ENCODE measurements at places on chromosomes 5 and 9. TPM values are rescaled to one million over a fixed set of nuclear protein-coding genes. Genes with fewer than 3 reads are reported as not detected.

DNA sequence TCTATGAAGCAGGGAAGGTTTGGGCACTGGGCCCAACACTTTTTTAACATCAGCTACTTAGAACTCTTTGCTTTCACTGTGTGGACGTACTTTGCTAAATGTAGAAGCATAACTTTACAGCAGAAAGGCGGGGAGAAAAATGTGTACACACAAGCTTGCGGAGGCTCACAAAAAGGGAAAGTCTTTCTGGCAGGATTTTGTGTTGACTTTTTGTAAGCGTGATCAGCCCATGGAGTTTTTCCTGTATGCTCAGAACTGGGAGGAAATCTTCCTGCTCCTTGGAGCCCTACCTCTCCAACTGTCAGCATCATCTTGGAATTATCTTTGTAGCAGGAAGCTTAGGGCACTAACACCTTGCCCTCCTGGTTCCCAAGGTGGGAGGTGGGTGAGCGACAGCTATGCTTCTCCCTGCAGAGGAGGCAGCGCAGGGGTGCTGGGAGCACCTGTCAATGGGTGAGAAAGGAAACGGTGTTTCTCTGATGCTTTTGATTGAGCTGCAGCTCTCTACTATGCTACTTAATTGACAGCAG lies 321.9 kb downstream of the GADD45G start:
- peak; percentile 51 for DNase-seq

DNA sequence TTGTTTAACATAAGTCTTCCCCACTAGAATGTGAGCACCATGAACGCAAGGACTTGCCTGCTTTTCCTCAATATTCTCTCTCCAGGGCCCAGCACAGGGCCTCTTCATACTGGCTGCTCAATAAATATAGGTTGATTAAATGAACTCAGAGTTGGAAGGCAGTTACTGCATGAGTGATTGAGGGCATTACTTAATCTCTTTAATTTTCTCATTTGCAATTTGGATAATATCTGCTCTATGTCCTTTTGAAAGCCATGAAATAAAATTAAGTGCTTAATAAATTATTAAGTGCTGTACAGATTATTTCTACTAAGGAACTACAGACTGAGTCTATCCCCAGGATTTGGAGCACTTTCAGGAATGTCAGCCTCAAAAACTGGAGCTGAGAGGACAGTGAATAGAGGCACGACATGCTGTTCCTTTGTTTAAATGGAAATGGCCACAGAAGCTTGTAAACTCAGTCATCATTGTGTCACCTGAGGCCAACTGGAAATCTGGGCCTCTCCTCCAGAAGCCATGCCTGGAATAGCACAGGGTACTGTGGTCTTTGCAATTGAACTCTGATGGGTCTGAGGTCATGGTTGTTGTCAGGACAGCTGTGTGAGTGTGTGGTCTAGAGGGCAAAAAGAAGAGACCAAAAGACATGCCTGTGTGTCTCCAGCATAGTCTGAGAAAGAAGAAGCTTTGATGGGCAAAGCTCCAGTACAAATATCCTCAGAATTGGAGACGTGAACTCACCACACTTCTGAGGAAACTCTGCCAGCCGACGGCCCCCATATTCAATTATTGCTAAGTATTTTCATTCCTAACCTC lies 86.1 kb downstream of the SH3TC2 start:
- no peak for DNase-seq

- DNase-seq, result no peak
Observed at GRCh38 chr9:6689893-6690674, 44.6 kb upstream of the GLDC start.

DNA sequence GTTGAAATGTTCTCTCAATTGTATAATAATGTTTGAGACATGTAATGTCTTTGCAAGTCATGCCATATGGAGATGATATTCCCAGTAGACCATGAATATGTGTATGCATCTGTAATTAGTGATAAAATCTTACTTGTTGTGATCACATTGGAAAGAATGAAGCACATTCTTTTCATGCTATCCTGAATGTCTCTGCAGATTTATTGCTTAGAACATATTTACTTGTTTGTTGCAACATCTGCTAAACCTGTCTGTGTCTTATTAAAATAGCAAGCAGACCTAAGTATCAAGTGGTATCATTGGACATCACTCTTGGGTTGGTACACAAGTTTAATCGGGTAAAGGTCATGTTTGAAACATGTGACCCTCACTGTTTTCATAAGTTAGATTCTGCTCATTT lies 265.5 kb upstream of the CD180 start:
- no peak for DNase-seq

DNA sequence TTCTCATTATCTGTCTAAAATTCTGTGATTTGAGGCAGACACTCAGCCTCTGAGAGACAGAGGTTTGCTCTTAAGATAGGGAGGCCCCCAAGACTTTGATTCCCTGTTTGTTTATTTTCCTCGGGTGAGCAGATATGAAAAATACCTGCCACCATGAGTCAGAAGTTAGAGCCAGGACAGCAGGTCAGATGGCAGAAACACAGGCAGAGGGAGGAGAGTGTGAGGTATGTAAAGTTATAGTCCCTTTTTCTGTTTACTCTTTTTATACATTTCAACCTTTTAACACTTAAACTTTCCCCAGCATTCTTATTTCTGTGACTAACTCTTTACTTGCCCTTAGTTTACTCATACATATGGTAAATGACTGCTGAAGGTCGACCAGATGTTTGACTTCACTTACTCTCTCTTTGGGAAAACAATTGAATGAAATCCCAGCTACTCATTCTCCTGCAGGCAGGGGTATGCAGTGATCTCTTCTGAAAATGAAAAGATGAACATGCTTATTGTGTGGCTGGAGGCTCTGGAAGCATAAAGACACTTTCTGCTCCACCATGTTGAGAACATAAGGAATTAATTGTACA lies 383.8 kb downstream of the NTRK2 start:
- peak; percentile 49 for DNase-seq

- DNase-seq, result no peak
Observed at GRCh38 chr5:159341145-159341544, 10.9 kb upstream of the IL12B start.

- DNase-seq, result no peak
Observed at GRCh38 chr5:102787134-102787533, 32.0 kb downstream of the PAM start.

C5orf52 gene
- polyA plus RNA-seq, result not detected

DNA sequence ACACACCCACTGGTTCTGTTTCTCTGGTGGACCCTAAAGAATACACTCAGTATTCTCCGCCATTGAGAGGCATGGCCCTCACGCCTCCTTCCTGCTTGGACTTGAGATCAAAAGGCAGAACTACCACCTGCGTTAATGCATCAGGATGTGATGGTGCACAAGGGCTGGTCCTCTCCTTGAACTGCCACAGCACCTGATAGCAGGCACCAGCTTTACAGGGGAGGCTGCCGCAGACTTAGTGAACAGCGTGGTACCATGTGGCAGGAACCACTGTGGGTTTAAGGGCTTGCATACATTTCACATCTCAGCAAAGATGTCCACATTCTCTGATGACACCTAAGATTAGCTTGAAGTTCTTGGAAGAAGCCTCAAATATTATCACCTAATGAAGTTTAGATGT lies 208.7 kb downstream of the GADD45G start:
- DNase-seq, result no peak

DNA sequence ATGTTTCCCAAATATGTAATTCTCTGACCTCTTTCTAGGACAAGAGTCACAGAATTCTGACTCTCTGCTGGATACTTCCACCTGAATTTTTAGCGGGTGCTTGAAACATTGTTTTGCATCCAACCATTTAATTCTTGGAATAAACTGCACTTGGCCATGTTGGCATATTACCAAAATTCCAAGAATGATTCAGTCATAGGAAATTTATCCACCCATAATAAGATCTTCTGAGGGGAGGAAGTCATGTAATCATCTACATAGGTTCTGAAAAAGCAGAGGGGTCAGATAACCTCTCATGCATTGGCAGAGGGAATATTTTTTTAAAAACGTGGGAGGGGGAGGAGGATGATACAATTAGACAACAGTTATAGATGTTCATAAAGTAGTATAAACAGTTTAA lies 156.9 kb downstream of the PAM start:
- no peak for DNase-seq

GRCh38 chr5:36145311-36145710 lies 6.4 kb downstream of the LMBRD2 start:
- no peak for DNase-seq

DNA sequence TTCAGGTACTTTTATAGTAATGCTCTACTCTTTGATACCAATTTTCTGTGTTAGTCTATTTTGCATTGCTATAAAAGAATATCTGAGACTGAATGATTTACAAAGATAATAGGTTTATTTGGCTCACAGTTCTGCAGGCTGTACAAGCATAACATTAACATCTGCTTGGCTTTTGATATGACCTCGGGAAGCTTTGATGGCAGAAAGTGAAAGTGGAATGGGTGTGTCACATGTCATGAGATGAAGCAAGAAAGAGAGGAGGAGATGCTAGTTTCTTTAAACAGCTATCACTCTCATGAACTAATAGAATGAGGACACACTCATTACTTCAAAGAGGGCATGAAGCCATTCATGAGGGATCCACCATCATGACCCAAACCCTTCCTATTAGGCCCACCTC lies 270.9 kb upstream of the IL12B start:
- no peak for DNase-seq

NDST1 gene
- polyA plus RNA-seq, result 42.5 TPM

- DNase-seq, result no peak
Observed at GRCh38 chr5:40780858-40781257, 17.3 kb downstream of the PRKAA1 start.

GRCh38 chr9:131382850-131383729 lies 10.8 kb upstream of the PRRC2B start:
- peak; percentile 72 for DNase-seq

DNA sequence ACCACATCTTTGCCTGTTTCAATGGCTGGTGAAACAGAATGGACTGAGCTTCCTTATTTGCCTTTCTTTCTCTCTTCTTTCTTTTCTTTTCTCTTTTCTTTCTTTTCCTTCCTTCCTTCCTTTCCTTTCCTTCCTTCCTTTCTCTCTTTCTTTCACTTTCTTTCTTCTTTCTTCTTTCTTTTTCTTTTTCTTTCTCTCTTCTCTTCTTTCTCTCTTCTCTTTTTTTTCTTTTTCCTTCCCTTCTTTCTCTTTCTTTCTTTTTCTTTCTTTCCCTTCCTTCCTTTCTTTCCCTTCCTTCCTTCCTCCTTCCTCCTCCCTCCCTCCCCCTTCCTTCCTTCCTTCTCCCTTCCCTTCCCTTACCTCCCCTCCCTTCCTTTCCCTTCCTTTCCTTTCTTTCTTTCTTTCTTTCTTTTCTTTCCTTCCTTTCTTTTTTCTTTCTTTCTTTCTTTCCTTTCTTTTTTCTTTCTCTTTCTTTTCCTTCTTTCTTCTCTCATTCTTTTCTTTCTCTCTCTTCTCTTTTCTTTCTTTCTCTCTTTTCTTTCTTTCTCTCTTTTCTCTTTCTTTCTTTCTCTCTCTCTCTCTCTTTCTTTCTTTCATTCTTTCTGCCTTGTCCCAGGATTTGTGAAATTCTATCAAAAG lies 50.1 kb upstream of the MCTP1 start:
- no peak for DNase-seq

DNA sequence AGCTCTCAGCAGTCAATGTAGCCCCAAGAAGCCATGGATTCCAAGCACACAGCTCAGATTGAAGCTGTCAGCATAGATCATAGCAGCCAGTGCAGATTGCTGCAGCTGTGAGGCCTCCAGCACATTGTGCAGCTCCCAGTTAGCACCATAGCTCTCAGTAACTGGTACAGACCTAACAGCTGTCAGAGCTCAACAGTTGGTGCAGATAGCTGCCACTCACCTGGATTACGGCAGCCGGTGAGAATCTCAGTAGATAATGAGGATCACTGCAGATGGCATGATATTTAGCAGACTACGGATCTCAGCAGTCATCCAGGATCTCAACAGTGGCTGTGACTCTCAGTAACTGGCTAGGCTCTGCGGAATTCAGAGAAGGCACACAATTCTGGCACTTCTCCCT lies 500.4 kb downstream of the TUSC1 start:
- DNase-seq, result no peak

- DNase-seq, result no peak
Observed at GRCh38 chr5:107247427-107247826, 423.3 kb downstream of the EFNA5 start.

GRCh38 chr5:82601077-82601476 lies 322.9 kb upstream of the RPS23 start:
- peak; percentile 49 for DNase-seq

OXCT1 gene
- polyA plus RNA-seq, result 12.4 TPM

CYSRT1 gene
- 4.3 TPM for polyA plus RNA-seq

GRCh38 chr9:74963056-74963455 lies 10.3 kb upstream of the C9orf40 start:
- DNase-seq, result no peak

GRCh38 chr5:1831257-1831656 lies 30.1 kb downstream of the NDUFS6 start:
- DNase-seq, result no peak

DNA sequence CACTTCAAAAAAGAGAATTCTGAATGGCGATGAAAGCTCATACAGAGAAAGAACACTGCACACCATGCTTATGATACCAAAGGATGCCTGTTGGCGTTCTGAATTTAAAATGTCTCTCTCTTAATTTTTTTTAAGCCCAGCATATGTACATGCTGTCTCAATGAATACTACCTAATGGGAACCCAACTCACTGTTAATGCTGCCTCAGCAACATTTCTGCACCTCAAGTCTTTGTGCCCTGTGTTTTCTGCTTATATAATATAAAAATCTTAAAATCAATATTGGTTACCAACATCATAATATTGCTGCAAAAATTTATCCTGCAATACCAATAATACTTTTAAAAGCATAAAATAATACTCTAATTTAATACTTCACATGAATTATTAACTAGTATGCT lies 44.1 kb upstream of the POU5F2 start:
- DNase-seq, result no peak

FOXI1 gene
- polyA plus RNA-seq, result not detected

ABCA1 gene
- 11.9 TPM for polyA plus RNA-seq

- no peak for DNase-seq
Observed at GRCh38 chr5:119336845-119337580, 18.8 kb upstream of the TNFAIP8 start.

DNA sequence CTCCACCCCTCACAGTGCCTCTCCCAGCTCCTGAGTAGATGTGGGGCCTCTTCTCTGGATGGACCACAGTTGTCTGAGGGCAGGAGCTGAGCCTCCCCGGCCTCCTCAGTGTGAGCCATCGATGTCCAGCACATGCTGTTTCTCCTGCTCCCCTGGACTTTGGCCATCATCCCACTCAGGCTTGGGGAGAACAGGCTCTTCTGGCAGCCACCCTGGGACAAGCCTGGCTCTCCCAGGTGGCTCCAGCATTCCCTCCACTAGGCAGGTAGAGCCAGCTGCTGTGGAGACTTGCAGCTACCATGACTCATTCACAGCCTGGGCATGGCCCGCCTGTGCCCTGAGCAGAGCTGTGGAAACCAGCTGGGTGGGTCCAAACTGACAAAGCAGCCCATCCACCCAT lies 77.0 kb downstream of the CSNK1A1 start:
- DNase-seq, result peak; percentile 43

Measured in hepatocyte (in vitro differentiated cells).